Ovary (tissue), 10 donors: ENCODE measurements at places on chromosomes 3 and 15. TPM values are rescaled to one million over a fixed set of nuclear protein-coding genes. Genes with fewer than 3 reads are reported as not detected.

Gene SLC22A13
- total RNA-seq = not detected

Gene HCLS1
- total RNA-seq = 12.0 TPM

- H3K4me1 ChIP-seq = no peaks in the 10 kb centered on the region
- no peak for DNase-seq
- no peaks in the 10 kb centered on the region for H3K27me3 ChIP-seq
- no peak overlapping the region for H3K4me3 ChIP-seq
- H3K36me3 ChIP-seq = no peaks in the 10 kb centered on the region
- H3K27ac ChIP-seq = no peak overlapping the region
Observed at GRCh38 chr3:137761099-137761562, 3.0 kb upstream of the SOX14 start.

- H3K27ac ChIP-seq = no peak overlapping the region
- no peak overlapping the region for H3K4me3 ChIP-seq
- DNase-seq = no peak
- H3K36me3 ChIP-seq = no peaks in the 10 kb centered on the region
- H3K4me1 ChIP-seq = no peaks in the 10 kb centered on the region
Observed at GRCh38 chr3:15955968-15956367, 158.2 kb upstream of the ANKRD28 start.

GRCh38 chr3:55676643-55677042 is 189.5 kb upstream of the WNT5A start:
- no peak overlapping the region for H3K27ac ChIP-seq
- no peaks in the 10 kb centered on the region for H3K27me3 ChIP-seq
- H3K4me1 ChIP-seq = no peaks in the 10 kb centered on the region
- H3K36me3 ChIP-seq = no peaks in the 10 kb centered on the region

DNA sequence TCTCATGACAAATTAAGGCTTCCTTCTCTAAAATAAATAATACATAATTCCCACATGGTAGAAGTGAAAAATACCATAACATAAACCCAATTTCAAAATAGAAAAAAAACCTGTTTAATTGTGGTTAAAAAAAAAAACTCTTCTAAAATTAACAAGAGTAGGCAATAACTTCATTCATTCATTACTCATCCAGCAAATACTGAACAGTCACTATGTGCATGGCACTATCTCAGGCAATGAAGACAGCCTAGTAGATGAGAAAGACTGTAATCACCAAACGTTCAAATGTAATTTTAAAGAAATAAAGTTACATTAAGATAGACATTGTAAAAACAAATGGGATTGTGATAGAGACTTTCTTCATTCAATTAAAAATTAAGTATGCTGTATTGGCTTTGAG is 43.4 kb downstream of the TFDP2 start:
- H3K27ac ChIP-seq = no peak overlapping the region
- no peaks in the 10 kb centered on the region for H3K36me3 ChIP-seq
- no peaks in the 10 kb centered on the region for H3K27me3 ChIP-seq
- H3K4me3 ChIP-seq = no peak overlapping the region
- no peaks in the 10 kb centered on the region for H3K4me1 ChIP-seq

DNA sequence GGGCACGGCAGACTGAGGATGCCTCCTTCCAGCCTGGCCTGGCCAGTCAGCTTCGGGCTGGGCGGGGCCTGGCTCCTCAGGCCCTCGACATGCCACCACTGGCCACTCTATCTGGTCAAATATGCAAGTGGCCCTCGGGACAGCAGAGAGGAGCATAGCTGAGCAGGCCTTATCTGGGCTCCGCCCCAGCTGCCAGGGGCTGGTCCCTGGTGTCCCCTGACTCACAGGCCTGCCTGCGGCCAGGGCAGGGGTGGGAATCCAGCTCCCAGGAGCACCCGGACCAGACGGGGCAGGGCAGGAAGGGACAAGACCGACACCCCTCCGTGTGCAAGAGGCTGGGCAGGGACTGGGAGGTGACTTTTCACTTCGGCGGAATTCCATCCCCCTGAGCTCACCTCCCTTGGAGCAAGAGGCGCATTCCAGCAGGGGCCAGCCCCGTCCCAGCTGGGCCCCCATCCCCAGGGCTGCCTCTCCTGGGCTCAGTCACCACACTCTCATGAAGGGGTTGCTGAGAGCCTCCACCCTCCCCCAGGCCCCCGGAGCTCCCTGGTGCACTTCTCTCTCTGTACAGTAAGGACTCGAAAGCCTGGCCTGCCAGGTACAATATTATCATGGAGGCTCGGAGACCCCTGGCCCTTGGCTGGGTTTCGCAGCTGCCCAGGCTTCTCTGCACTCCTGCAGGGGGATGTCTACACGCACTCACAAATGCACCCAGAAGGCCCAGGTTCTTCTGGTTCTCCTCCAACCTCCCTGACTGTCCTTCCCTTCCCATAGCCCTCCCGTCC is 29.5 kb downstream of the WNT7A start:
- no peak overlapping the region for H3K27ac ChIP-seq
- no peak overlapping the region for H3K4me3 ChIP-seq
- H3K4me1 ChIP-seq = no peaks in the 10 kb centered on the region

GRCh38 chr15:68469162-68470048 is 37.4 kb upstream of the ITGA11 start:
- no peak overlapping the region for H3K27ac ChIP-seq
- no peaks in the 10 kb centered on the region for H3K36me3 ChIP-seq
- DNase-seq = no peak
- no peaks in the 10 kb centered on the region for H3K4me1 ChIP-seq
